SW 1271 (cell line): ENCODE measurements at places on chromosomes 12 and 14.

DNA sequence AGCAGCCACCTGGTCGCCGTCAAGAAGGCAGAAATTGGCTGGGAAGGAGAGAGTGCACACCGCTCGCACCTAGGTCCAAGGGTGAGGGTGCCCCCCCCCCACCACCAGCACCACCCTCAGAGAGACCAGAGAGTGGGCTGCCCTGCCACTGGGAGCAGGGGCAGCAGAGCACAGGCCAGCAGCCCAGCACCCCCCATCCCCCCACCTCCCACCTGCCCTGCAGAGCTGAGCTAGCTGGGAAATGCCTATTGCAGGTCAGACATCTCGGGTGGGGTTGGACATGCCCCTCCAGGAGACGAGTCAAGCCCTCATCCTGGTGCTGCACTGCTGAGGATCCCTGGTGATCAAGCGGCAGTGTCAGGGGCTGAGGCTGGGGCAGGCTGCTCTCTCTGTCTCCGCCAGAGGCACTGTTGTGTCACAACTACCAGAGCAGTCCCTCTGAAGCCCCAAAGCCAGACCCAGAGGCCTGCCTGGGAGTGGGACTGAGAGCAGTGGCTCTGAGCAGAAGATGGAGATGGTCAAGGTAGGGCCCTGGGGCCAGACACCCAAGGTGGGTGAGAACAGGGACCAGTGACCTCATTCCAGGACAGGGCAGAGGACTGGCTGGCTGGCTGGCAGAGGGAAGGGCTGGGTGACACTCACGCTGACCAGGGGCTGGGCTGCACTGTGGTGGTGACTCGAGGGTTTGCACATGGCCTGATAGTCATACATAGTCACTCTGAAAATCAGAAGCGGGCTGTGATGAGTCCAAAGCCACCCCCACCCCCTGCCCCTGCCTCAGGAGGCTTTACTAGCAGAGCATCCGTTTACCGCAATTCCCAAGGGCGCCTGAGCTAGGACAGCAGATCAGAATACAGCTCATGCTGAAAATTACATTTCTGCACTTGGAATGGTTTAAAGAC, 19.7 kb upstream of the LRTM2 start:
- DNase-seq, result no peak

GRCh38 chr14:19743256-19743655, at the start of gene OR4Q3:
TSS of gene OR4Q3 (plus strand) at chr14:19743571.
- no peak for DNase-seq

DNA sequence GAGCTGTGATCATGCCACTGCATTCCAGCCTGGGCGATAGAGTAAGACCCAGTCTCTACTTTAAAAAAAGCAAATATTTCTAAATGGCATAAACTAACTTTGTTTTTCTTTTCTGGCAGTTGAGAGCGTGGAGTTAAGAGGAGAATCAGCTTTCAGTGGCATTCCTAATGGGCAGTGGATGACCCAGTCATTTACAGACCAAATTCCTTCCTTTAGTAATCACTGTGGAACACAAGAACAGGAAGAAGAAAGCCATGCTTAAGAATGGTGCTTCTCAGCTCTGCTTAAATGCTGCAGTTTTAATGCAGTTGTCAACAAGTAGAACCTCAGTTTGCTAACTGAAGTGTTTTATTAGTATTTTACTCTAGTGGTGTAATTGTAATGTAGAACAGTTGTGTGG, 21.2 kb downstream of the TDG start:
- DNase-seq, result no peak

GRCh38 chr12:120249266-120249874, 16.2 kb downstream of the PXN start:
- peak; percentile 51 for DNase-seq

DNA sequence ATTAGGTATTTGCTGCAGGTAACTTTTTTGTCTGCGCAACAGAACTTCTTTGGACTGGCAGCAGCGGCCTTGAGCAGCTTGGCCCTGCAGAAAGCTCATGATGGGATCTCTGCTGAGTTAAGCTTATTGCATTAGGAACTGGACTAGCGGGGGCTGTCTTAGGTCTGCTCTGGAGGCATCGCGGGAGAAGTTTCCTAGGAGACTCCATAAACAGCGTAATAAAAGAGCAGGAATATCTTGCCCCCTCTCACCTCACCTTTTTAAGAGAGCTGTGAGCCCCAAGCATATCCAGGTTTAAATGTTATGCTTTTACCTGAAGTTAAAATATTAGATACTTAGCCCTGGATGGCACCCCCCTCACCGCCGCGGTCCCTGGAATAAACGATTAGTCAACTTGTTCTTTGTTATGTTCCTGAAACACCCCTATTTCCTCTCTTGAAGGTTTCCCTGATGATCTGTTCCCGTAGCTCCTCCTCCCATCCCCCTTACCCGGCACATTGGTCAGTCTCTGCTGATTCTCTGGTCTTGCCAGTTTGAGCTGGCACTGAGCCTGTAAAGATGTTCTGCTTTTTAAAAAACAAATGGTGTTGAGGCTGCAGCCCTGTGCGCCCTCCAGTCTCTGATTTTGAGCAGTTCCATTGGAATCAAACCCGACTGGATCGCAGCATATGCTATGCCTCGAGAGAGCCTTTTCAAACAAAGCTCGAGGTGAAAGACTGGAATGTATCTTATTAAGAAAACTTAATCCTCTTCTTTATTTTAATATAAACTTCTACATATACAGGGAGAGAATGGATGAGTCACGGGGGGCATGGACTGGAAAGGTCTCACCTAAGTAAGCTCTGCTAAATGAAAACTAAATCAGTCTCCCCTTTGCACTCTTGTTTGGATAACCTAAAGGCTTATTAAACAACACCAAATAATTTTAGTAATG, 1.9 kb downstream of the MLXIP start:
- DNase-seq, result peak; percentile 12

DNA sequence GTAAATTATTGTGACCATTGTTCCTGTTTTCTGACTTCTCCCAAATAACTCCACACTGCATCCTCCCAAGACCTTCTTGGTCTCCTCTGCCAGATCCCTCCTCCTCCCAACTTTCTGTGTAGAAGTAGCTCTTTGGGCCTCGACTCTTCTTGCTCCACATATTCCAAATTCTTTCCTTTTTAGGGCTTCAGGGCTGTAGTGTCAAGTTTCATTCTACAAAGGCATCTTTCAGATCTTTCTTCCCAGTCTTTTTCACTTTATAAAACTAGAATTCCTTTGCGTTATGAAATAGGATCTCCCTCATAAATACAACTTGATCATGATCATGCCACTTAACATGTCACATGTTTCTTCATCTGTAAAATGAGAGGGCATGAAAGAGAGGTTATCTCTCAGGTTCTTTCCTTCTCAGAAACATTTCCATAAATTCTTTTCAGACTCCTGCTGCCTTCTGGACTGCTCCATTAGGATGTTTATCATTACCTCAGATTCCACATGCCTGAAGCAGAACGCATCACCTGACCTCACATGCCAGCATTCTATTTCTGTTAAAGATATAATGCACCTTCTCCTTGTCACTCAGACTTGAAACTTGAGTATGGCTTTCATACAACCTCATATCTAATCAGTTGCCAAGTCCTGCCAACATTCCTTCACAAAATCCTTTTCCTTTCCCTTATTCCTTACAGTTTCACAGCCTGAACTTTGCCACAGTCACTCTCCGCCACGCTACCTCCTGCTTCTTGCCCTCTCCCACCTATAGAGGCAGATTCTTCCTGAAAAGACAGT, 8.5 kb downstream of the SLC38A1 start:
- peak; percentile 46 for DNase-seq

DNA sequence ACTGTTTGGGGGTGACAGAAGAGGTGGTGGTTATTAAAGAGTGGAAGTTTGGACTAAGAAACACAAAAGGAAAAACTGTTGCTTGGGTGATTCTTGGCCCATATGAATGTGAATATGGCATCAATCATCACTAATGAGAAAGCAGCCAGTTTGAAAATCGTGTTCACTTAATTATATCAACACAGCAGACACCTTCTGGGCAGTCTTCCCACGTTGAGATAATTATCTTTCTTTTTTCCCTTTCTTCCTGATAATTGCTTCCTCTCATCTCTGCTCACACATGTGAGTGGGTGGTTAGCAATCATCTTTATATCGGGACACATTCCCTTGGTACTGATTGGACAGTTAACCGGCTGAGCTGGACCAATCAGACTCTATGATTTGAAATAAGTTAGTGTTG, 539.7 kb downstream of the AACS start:
- DNase-seq, result no peak
